ENCODE measurements at places on chromosomes 16 and 17.

DNA sequence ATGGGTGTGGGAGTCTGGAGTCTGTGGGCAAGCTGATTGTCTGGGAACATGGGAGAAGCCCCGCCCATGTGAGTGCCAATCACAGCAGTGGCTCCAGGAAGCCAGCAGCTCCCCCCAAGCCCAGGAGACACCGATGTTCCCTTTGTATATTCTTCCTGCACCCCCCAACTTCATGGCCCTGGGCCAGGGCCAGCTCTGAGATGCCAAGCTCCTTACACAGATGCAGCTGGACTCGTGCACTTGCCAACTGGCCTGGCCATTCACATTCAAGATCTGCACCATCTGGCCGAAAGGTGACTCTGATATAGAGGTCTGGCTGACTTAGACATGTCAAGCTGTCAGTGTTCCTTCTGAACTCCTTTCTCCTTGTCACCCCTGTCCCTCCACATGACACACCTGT, 50.5 kb downstream of the CACNG5 start:
- DNase-seq: no peak

- no peak for DNase-seq
Measured at GRCh38 chr16:15498427-15499175, 64.2 kb downstream of the BMERB1 start.

GRCh38 chr17:61196302-61196704, 203.3 kb upstream of the TBX2 start:
- no peak for DNase-seq

DNA sequence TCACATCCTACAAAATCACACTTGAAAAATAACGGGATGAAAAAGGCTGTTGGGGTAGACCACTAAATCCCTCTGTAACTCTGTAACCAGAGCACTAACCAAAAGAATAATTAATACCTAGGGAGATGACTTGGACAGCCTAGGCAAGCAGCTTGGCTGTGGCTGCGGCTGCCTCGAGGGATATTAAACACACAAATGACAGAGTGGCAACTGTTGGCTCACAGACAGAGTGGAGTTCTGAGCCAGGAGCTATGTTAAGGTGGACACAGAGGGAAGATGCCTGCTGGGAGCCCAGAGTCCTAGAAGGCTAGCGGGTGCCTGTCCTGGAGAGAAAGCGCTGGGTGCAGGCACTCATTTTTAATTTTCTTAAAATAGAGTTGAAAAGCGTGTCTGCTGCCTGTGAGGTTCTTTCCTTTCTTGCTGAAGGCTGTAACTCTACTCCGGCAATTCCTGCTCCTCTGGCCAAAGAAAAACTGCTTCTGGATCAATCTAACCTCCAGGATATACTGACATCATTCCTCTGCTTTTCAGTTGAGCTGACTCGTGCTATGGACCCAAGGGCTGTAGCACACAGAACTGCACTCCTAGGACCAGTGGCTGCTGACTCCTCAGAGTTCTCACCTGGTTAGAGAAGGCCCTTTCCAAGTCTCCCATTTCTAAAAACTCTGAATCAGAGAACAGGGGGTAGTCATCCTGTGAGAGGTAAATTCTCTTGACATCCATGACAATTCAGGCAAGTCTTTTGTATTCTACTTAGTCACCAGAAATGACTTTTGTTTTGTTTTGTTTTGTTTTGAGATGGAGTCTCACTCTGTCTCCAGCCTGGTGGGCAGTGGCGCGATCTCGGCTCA, 147.9 kb downstream of the STX8 start:
- no peak for DNase-seq

- DNase-seq: no peak
Measured at GRCh38 chr16:2046893-2047329, 723 bp downstream of the NTHL1 start.

GRCh38 chr16:79838496-79839259, 238.1 kb upstream of the MAF start:
- no peak for DNase-seq

DNA sequence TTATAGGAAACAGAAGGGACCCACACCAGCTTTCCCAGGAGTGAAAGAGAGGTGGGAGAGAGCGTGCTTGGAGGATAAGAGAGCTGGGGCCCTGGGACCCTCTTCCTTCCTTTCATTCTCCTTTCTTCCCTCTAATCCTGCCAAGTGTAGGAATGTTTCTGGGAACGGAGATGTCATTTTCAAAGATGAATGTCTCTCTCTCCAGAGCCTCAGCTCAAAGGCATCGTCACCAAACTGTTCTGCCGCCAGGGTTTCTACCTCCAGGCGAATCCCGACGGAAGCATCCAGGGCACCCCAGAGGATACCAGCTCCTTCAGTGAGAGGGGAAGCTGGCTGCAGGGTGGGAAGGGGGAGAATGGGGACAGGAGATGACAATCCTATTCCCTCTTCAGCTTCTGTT, 2.0 kb downstream of the FGF11 start:
- no peak for DNase-seq

Data from T-helper 1 cell (primary cell).